ENCODE measurements at places on chromosomes 5 and 9. TPM values are rescaled to one million over a fixed set of nuclear protein-coding genes. Genes with fewer than 3 reads are reported as not detected.

GRCh38 chr9:80692751-80693150, 996.6 kb downstream of the TLE1 start:
- no peaks in the 10 kb centered on the region for H3K4me1 ChIP-seq
- H3K27me3 ChIP-seq: no peaks in the 10 kb centered on the region
- no peak overlapping the region for H3K4me3 ChIP-seq
- H3K36me3 ChIP-seq: no peaks in the 10 kb centered on the region
- H3K27ac ChIP-seq: no peak overlapping the region

- no peak overlapping the region for H3K4me3 ChIP-seq
- DNase-seq: no peak
- no peak overlapping the region for H3K27ac ChIP-seq
- H3K4me1 ChIP-seq: no peaks in the 10 kb centered on the region
- H3K27me3 ChIP-seq: no peaks in the 10 kb centered on the region
Measured at GRCh38 chr5:5221724-5222123, 81.6 kb downstream of the ADAMTS16 start.

GRCh38 chr9:87887661-87888480, 5.2 kb downstream of the SPATA31E1 start:
- no peak overlapping the region for H3K27ac ChIP-seq
- no peak overlapping the region for H3K4me3 ChIP-seq
- H3K36me3 ChIP-seq: no peaks in the 10 kb centered on the region
- no peak for DNase-seq
- no peaks in the 10 kb centered on the region for H3K4me1 ChIP-seq

DNA sequence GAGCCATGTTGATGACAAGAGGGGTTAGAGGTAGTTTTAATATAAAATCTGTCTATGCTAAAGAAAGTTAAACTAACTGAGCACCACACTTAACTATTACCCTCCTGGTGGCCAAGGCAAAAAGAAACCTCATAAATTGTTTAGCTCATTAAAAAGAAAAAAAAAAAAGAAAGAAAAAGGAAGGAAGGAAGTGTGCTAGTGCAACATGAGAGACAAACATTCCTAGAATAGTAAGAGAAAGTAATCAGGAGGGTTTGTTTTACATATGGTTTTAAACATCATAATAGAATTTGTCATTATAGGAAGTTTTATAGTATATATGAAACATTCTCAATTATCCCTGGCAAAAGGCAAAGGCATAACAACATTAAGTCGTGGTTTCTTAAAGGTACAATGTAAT, 152.3 kb downstream of the SNX18 start:
- H3K27me3 ChIP-seq: no peaks in the 10 kb centered on the region
- H3K4me1 ChIP-seq: peaks cover 30% of the 10 kb centered on the region
- H3K4me3 ChIP-seq: no peak overlapping the region
- DNase-seq: no peak
- no peak overlapping the region for H3K27ac ChIP-seq

- H3K4me1 ChIP-seq: peaks cover 12% of the 10 kb centered on the region
- DNase-seq: no peak
- H3K27me3 ChIP-seq: no peaks in the 10 kb centered on the region
- no peak overlapping the region for H3K27ac ChIP-seq
Measured at GRCh38 chr5:172801179-172801671, 30.2 kb upstream of the DUSP1 start.

GRCh38 chr9:104869811-104870210, 58.1 kb downstream of the ABCA1 start:
- H3K4me1 ChIP-seq: peaks cover 11% of the 10 kb centered on the region
- no peak overlapping the region for H3K4me3 ChIP-seq

- no peaks in the 10 kb centered on the region for H3K27me3 ChIP-seq
- H3K36me3 ChIP-seq: peaks cover 3% of the 10 kb centered on the region
- H3K27ac ChIP-seq: peak overlapping the region; percentile 64
- peaks cover 54% of the 10 kb centered on the region for H3K4me1 ChIP-seq
Measured at GRCh38 chr9:131657456-131657855, 82.4 kb downstream of the RAPGEF1 start.

The TAS2R1 gene
- total RNA-seq: not detected

The PTPN3 gene
- not detected for total RNA-seq

DNA sequence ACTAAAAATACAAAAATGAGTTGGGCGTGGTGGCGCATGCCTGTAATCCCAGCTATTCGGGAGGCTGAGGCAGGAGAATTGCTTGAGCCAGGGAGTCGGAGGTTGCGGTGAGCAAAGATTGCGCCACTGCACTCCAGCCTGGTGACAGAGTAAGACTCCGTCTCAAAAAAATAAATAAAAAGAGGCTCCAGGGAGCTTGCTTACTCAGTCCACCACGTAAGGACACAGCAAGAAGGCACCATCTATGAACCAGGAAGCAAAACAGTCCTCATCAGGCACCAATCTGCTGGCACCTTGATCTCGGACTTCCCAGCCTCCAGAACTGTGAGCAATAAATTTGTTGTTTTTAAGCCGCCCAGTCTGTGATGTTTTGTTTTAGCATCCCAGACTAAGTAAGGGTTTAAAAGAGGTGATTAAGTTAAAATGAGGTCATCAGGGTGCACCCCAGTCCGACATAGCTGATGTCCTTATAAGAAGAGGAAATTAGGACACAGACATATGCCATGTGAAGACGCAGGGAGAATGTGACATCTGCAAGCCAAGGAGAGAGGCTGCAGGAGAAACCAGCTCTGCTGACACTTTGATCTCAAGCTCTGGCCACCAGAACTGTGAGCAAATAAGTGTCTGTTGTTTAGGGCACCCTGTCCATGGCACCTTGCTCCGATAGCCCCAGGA, 45.9 kb downstream of the C9orf50 start:
- H3K4me3 ChIP-seq: no peak overlapping the region
- no peak for DNase-seq
- H3K36me3 ChIP-seq: no peaks in the 10 kb centered on the region
- peaks cover 15% of the 10 kb centered on the region for H3K4me1 ChIP-seq

DNA sequence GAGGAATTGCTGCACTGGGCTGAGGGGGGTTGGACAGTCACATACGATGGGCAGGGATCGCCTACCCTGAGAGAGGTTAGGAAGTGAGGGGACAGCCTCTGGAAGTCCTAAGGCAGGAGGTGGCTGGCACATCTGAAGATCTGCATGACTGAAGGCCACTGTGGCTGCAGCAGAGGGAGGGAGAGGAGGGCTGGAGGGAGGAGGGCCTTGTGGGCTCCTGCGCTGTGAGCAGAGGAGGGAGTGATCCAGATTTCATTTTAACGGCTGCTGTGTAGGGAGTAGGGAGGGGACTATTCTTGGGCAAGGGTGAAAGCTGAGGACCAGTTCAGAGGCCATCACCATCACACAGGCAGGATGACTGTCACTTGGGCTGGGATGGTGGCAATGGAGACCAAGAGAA, 7.1 kb downstream of the EIF4E1B start:
- peaks cover 4% of the 10 kb centered on the region for H3K4me1 ChIP-seq
- H3K4me3 ChIP-seq: no peak overlapping the region
- H3K36me3 ChIP-seq: no peaks in the 10 kb centered on the region
- no peak for DNase-seq
- H3K27ac ChIP-seq: no peak overlapping the region

DNA sequence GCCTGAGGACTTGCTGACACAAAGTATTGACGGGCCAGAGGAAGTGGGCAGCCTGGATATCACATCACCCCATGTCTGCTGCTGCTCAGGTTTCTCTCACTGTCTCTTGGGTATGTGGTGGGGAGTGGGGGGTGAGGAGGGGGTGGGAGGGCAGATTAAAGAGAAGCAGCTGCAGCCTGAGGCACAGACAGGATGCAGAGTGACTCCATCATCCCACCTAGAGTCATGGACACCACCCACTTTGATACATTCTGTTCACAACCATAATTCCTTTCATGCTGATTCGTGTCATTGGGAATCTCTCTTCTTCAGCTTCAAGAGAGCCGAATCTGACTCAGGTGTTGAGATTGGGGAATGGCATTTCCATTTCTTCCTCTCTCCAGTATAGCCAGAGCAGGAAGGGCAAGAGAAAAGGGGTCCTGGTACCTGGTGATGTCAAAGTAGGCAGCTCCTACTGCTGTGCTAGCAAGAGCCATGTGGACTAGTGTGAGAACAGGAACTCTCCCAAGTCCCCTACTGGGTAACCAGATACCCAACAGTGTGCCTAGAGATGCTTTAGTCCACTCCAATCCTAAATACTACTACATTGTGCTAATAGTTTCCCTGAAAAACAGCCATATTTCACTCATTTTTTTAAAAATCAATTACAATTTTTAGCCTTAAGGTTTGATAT, 22.4 kb downstream of the GRAMD2B start:
- no peak for DNase-seq
- no peaks in the 10 kb centered on the region for H3K36me3 ChIP-seq
- H3K4me1 ChIP-seq: peaks cover 10% of the 10 kb centered on the region
- no peak overlapping the region for H3K27ac ChIP-seq
- H3K4me3 ChIP-seq: no peak overlapping the region

The TLX3 gene
- not detected for total RNA-seq

GRCh38 chr5:141662028-141662427, 10.8 kb upstream of the FCHSD1 start:
- H3K36me3 ChIP-seq: peaks cover 3% of the 10 kb centered on the region
- no peaks in the 10 kb centered on the region for H3K27me3 ChIP-seq
- no peak for DNase-seq
- peaks cover 3% of the 10 kb centered on the region for H3K4me1 ChIP-seq

GRCh38 chr5:151042453-151043093, 22.2 kb downstream of the GPX3 start:
- peaks cover 92% of the 10 kb centered on the region for H3K36me3 ChIP-seq
- no peak overlapping the region for H3K27ac ChIP-seq
- H3K4me3 ChIP-seq: no peak overlapping the region
- H3K27me3 ChIP-seq: no peaks in the 10 kb centered on the region

The PCDHGA3 gene
- not detected for total RNA-seq

The SMU1 gene
- total RNA-seq: 22.1 TPM

The LRRC19 gene
- not detected for total RNA-seq

GRCh38 chr9:36450110-36450732, 50.2 kb upstream of the RNF38 start:
- no peak overlapping the region for H3K27ac ChIP-seq
- peaks cover 13% of the 10 kb centered on the region for H3K4me1 ChIP-seq
- DNase-seq: peak; percentile 68
- no peak overlapping the region for H3K4me3 ChIP-seq
- no peaks in the 10 kb centered on the region for H3K36me3 ChIP-seq

GRCh38 chr9:34986540-34987047, 3.0 kb upstream of the DNAJB5 start:
- H3K27ac ChIP-seq: no peak overlapping the region
- H3K27me3 ChIP-seq: no peaks in the 10 kb centered on the region
- no peaks in the 10 kb centered on the region for H3K36me3 ChIP-seq
- H3K4me1 ChIP-seq: peaks cover 51% of the 10 kb centered on the region

- H3K4me1 ChIP-seq: peaks cover 14% of the 10 kb centered on the region
- H3K27ac ChIP-seq: no peak overlapping the region
- no peaks in the 10 kb centered on the region for H3K36me3 ChIP-seq
- H3K4me3 ChIP-seq: no peak overlapping the region
- DNase-seq: peak; percentile 14
Measured at GRCh38 chr5:75509956-75510355, 1.5 kb downstream of the CERT1 start.

The CDC20B gene
- not detected for total RNA-seq

The GRIN3A gene
- not detected for total RNA-seq

The C9 gene
- not detected for total RNA-seq

DNA sequence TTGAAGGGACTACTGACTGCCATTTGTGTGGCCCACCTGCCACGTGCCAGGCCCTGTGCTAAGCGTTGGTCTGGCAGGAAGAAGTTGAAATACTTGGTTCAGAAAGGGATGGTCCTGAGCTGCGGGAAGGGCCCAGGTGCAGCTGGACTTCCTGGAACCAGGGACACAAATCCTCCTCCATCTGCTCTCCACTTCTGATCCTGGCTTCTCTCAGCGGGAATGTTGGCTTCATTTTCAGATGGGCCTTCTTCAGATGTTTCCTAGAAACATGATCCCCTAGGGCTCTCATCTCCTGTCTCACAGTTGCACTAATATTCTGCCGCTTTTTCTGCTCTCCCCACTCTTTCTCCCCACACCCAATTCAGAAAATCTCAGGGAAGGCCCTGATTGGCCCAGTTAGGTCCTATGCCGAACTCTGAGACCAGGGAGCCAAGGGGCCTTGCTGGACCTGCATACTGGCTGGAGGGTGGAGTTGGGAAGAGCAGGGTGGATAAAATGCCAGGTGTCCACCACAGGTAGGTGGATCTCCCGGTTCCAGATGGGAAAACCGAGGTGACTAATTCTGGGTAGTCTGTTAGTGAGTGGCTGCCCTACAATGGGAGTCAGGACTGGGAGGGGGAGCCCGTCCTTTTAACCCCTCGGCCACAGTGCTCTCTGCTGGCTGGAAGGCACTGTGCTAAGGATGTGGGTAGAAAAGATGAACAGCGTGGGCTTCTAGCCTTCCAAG, 19.4 kb downstream of the PSAT1 start:
- H3K36me3 ChIP-seq: no peaks in the 10 kb centered on the region
- H3K27ac ChIP-seq: no peak overlapping the region
- no peak overlapping the region for H3K4me3 ChIP-seq
- H3K4me1 ChIP-seq: no peaks in the 10 kb centered on the region
- no peak for DNase-seq

GRCh38 chr5:176697267-176697933, 50.1 kb downstream of the TSPAN17 start:
- no peaks in the 10 kb centered on the region for H3K4me1 ChIP-seq
- no peak overlapping the region for H3K27ac ChIP-seq
- no peak overlapping the region for H3K4me3 ChIP-seq
- DNase-seq: no peak
- peaks cover 11% of the 10 kb centered on the region for H3K27me3 ChIP-seq

DNA sequence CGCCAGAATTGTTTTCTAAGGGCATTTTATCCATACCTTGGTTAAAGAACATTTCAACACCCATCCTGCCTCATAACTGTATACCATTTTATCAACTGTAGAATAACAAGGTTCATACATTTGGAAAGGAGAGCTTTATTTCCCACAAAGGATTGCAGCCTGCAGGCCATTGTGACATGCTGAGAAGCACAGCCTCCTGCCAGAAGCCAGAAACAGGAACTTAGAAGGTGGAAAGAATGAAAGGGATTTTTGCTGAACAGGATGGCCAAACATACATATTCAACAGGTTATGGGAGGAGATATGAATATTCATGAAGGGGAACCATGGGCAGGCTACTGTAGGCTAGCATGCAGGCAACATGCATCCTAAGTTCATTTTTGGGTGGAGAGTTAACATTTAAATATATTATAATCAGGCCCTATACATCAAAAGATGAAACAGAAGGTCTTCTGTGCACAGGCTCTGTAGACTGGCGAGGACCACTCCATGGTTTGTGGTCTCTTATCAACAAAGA, 59.9 kb upstream of the DIRAS2 start:
- no peak overlapping the region for H3K4me3 ChIP-seq
- H3K27ac ChIP-seq: no peak overlapping the region
- DNase-seq: no peak
- H3K36me3 ChIP-seq: no peaks in the 10 kb centered on the region
- no peaks in the 10 kb centered on the region for H3K27me3 ChIP-seq

All from natural killer cell (primary cell).